ENCODE measurements at places on chromosomes 3 and 15. TPM values are rescaled to one million over a fixed set of nuclear protein-coding genes. Genes with fewer than 3 reads are reported as not detected.

Gene EIF5A2
- 2.2 TPM for total RNA-seq

GRCh38 chr3:102415553-102415952 lies 19.3 kb upstream of the ZPLD1 start:
- no peak for DNase-seq

Gene ALDH1L1
- 8.0 TPM for total RNA-seq

DNA sequence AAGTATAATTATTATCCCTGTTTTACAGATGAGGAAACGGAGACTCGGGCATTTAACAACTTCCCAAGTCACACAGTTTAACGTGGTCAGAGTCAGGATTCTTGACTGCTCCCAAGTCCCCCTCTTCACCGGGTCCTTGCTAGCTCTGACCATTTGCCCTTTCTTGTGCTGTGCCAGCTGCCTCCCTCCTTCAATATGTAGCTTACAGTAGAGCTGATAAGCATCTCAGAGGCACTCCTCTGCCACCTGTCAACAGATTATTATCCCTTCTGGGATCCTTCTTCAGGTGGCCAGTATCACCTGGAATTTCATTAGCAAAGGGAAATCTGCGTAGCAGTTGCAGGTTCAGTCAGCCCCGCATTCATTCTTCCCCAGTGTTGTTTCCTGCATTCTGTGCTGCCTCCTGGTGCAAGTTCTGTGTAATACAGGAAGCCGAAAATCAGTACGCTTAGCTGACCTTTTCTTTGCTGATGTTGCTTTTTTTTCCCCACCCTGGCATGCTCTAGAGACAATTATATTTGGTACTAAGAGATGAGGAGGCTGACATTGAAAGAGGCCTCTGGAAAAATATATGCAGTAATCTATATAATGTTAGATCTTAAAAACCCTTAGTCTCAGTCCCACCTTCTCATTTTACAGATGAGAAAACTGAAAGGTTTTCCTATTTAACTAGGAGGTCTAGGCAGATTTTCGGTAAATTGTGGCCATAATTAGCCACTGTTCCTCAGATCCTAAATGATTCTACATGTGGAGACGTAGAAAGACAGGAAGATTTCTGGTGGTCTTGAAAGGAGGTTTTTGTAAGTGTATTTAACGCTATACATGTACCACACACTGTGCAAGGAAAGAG lies 24.8 kb downstream of the TMOD2 start:
- peak; percentile 48 for DNase-seq

- DNase-seq, result no peak
Measured at GRCh38 chr3:124765197-124765840, 35.1 kb downstream of the UMPS start.

- no peak for DNase-seq
Measured at GRCh38 chr3:120683213-120683612, 1.2 kb upstream of the HGD start.

- DNase-seq, result peak; percentile 8
Measured at GRCh38 chr3:46666453-46666845, 27.0 kb downstream of the ALS2CL start.

Gene CPN2
- 0.14 TPM for total RNA-seq

Gene TM4SF1
- 34.2 TPM for total RNA-seq

Gene ASB14
- total RNA-seq, result not detected

Gene GRAMD2A
- not detected for total RNA-seq

DNA sequence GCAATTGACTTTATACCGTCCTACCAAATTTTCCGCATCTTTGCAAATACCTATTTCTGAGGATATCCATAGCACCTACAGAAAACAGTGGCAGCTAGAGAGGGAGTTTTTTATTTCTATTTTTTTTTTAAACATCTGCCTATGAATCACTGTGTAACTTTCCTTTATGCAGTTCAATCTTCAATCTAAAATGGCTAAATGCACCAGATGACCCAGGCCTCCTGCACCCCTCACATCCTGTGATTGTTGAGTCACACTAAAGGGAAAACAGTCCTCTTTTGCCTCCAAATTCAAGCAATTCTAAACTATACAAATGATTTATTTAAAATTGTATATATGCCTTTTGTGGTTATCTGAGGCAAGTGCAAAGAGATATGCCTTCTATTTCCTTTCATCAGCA lies 20.1 kb upstream of the BCL6 start:
- no peak for DNase-seq

GRCh38 chr3:144085964-144086363 lies 114.3 kb downstream of the DIPK2A start:
- DNase-seq, result no peak

Gene CTXND1
- total RNA-seq, result not detected
